ENCODE measurements at places on chromosomes 16 and 17. TPM values are rescaled to one million over a fixed set of nuclear protein-coding genes. Genes with fewer than 3 reads are reported as not detected.

Gene RNPS1
- 32.1 TPM for total RNA-seq

Gene TBX2
- 7.4 TPM for total RNA-seq

Gene NHLRC4
- total RNA-seq: 0.28 TPM

Gene GNG13
- not detected for total RNA-seq

Gene FAM83G
- total RNA-seq: 11.7 TPM

Gene ZG16B
- not detected for total RNA-seq

- DNase-seq: no peak
Measured at GRCh38 chr17:21005367-21005766, 37.4 kb downstream of the USP22 start.

GRCh38 chr16:12089492-12090150 lies 113.1 kb downstream of the SNX29 start:
- DNase-seq: no peak

- DNase-seq: no peak
Measured at GRCh38 chr16:11996433-11997330, 20.1 kb downstream of the SNX29 start.

DNA sequence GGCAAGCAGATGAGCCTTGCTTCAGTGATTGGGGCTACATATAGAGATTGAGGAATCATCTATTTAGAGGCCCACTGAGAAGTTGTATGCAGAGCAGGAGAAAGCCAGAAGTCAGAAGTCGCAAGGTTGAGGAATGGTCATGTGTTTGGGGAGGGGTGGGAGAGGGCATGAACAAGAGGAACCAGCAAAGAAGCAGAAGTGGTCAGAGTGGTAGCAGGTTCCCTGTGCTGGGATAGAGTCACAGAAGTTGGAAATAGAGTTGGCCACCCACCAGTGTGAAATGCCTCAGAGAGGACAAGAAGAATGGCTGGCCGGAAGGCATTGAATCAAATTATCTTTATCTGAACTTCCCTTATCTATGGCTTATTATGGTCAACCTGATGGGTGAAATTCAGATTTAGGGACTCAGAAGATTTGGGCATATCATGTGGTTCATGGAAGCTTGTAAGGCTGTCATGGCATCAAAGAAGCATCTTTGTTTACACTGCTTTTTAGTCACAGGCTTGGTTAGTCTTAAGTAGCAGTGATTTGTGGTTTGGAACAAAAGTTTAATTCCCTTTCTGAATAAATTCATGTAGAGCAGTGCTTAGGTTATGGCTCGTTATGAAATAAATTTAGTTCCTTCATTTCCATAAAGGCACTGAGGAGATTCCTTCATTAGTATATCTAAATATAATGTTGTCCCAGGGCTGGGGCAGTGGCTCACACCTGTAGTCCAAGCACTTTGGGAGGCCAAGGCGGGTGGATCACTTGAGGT lies 19.7 kb downstream of the MAP3K3 start:
- no peak for DNase-seq

- DNase-seq: no peak
Measured at GRCh38 chr16:64453646-64454045, 668.2 kb downstream of the CDH11 start.

- DNase-seq: no peak
Measured at GRCh38 chr16:4700380-4700996, 7.1 kb downstream of the NUDT16L1 start.

GRCh38 chr16:726188-726437 lies 130 bp downstream of the CCDC78 start:
- DNase-seq: no peak

GRCh38 chr16:82425661-82426060 lies 201.1 kb upstream of the CDH13 start:
- no peak for DNase-seq

Data from left lobe of liver (tissue), 2 donors.